ENCODE measurements at places on chromosomes 2 and 18. TPM values are rescaled to one million over a fixed set of nuclear protein-coding genes. Genes with fewer than 3 reads are reported as not detected.

DNA sequence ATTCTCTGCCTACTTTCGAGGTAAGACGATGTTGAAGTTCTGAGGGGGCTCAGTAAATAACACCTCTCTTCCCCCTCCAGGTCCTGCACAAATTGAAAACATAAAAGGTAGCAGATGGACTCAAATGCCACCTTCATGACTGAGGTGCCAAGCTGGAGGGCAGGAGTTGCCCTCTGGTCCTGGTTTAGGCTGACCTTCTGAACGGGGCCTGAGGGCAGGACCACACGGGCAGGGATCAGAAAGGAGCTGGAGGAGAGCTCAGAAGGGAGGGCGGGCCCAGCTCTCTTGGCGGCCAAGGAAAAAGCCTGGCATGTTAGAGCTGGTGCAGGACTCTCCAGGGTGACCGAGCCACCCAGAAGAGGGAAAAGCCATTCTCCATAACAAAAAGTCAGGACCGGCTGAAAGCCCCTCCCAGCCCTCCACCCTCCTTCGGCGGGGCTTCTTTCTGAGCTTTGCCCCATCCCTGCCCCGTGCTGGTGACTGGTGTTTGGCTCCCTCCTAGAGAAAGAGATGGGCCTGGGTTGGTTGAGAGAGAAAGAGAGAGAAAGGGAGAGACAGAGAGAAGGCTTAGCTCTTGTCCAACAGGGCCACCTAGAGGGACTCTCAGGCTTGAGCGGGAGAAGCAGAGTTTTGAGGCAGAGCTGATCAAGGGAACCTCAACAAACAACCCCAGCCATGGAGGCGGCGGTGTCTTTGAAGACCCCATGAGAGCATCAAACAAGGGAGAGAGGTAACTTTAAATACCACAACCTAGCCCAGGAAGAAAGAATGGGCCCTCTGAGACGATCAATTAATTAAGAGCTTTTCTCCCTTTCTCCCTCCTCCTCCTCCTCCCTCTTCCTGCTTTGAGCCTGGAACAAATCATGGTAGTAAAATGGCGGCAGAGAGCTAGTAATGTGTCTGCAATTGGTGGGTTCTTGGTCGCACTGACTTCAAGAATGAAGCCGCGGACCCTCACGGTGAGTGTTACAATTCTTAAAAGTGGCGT, 50.8 kb downstream of the WIPF1 start:
- no peak overlapping the region for H3K27ac ChIP-seq
- H3K36me3 ChIP-seq = no peaks in the 10 kb centered on the region
- H3K27me3 ChIP-seq = no peaks in the 10 kb centered on the region
- DNase-seq = no peak

- no peak overlapping the region for H3K27ac ChIP-seq
- DNase-seq = no peak
- no peak overlapping the region for H3K4me3 ChIP-seq
- H3K27me3 ChIP-seq = no peaks in the 10 kb centered on the region
Observed at GRCh38 chr2:43041661-43042360, 184.6 kb downstream of the ZFP36L2 start.

DNA sequence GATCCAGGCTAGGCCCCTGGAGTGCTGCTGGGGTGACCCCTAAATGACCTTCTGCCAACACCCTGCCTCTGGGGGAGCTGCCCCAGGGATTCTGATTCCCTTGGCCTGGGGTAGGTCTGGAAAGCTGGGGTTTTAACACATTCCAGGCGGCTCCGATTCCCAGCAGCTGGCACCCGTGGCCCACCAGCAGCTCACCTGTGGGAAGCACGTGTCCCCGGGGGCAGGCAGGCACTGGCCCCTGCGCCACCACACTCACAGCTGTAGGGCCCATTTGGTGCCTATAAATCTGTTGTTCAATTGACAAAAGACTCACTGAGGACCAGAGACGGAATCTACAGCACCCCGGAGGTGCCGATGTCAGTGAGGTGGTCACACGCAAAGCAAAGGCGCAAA, 4.1 kb upstream of the KLHL30 start:
- no peak for DNase-seq
- no peaks in the 10 kb centered on the region for H3K36me3 ChIP-seq
- H3K4me1 ChIP-seq = no peaks in the 10 kb centered on the region
- no peak overlapping the region for H3K27ac ChIP-seq
- no peaks in the 10 kb centered on the region for H3K27me3 ChIP-seq
- H3K4me3 ChIP-seq = no peak overlapping the region

DUSP2 gene
- 1.6 TPM for total RNA-seq

GRCh38 chr18:615092-615521, 18.3 kb downstream of the CLUL1 start:
- no peaks in the 10 kb centered on the region for H3K27me3 ChIP-seq
- no peak overlapping the region for H3K27ac ChIP-seq
- no peak overlapping the region for H3K4me3 ChIP-seq
- H3K4me1 ChIP-seq = no peaks in the 10 kb centered on the region
- no peak for DNase-seq

- no peaks in the 10 kb centered on the region for H3K36me3 ChIP-seq
- H3K27me3 ChIP-seq = no peaks in the 10 kb centered on the region
- DNase-seq = no peak
- H3K27ac ChIP-seq = no peak overlapping the region
- H3K4me3 ChIP-seq = no peak overlapping the region
Observed at GRCh38 chr2:110818767-110819481, 86.6 kb downstream of the ACOXL start.

DNA sequence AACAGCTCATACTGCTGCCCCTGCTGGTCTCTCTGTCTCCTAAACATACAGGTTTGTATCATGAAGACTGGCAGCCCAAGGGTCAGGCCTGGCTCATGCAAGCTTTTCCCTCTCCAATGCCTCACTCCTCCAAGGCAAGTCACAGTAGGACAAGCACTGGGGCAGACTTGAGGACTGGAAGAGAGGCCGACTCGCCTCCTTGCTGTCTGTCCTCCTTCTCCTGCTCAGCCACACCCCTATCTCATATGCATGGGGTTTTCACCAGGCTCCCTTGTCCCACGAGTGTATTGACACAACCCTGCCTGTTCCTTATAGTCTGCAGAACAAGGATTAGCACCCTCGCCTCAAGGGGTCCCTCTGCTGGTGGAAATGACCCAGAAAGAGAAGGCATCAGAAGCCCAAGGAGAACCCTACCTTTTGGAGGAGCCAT, 223.7 kb downstream of the SOX11 start:
- H3K4me3 ChIP-seq = no peak overlapping the region
- H3K4me1 ChIP-seq = no peaks in the 10 kb centered on the region
- H3K27me3 ChIP-seq = peaks cover 6% of the 10 kb centered on the region

EMILIN1 gene
- total RNA-seq = 24.8 TPM

GRCh38 chr2:127565261-127566138, 30.0 kb downstream of the MYO7B start:
- H3K27ac ChIP-seq = no peak overlapping the region
- DNase-seq = no peak
- H3K36me3 ChIP-seq = no peaks in the 10 kb centered on the region
- H3K27me3 ChIP-seq = no peaks in the 10 kb centered on the region

- no peaks in the 10 kb centered on the region for H3K4me1 ChIP-seq
- no peak for DNase-seq
- H3K27me3 ChIP-seq = no peaks in the 10 kb centered on the region
Observed at GRCh38 chr2:3059141-3059925, 318.3 kb downstream of the EIPR1 start.

DNA sequence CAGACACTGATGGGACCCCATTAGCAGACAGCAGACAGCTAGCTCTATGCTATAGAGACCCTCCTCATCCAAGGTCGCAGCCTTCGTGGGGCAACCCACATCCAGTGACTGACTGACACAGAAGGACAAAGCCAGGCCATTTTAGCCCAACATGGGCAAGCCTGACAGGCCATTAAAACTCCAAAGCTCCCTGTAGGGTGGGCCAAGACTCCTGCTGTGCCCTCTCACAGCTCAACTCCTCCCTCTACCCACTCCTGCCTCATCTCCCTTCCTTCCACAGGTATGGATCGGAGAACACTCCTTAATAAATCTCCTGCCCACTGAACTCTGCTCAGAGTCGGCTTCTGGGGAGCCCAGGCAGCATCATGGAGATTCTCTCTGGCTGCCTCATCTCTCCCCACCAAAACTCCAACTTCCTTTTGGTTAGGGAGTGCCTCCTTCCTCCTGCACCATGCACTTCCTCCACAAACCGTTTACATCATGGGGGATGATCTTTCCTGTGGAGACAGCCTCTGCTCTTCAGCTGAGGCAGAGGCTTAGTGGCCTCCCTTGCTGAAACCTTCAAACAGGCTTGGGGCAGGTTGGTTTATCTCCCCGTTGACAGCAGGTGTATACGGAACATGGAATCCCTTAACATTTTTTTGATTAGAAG, 86.5 kb downstream of the ACTR3 start:
- H3K27me3 ChIP-seq = no peaks in the 10 kb centered on the region
- no peak for DNase-seq
- H3K4me1 ChIP-seq = no peaks in the 10 kb centered on the region
- H3K36me3 ChIP-seq = no peaks in the 10 kb centered on the region
- no peak overlapping the region for H3K4me3 ChIP-seq

- H3K4me3 ChIP-seq = no peak overlapping the region
- no peak overlapping the region for H3K27ac ChIP-seq
- H3K4me1 ChIP-seq = peaks cover 15% of the 10 kb centered on the region
- DNase-seq = no peak
Observed at GRCh38 chr2:26174691-26175465, 2.0 kb downstream of the GAREM2 start.

DNA sequence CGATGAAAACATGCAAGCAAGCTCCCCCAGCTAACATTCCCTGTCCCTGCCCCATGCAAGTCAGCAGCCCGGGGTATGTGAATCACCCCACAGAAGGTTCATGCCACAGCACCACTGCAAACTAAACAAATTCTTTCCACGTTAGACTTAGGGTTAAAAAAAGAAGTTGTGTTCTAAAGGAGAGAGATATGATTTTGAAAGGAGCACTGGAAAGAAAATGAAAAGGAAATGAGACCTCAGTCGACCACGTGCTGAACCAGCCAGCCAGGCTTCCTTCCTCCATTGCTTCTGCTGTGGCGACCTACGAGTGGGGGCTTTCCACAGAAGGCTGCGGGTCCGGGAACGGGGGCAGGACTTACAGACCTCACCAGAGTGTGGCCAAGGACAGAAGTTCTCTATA, 52.0 kb downstream of the ARL4C start:
- DNase-seq = no peak
- H3K4me1 ChIP-seq = no peaks in the 10 kb centered on the region
- H3K4me3 ChIP-seq = no peak overlapping the region
- no peak overlapping the region for H3K27ac ChIP-seq

DNA sequence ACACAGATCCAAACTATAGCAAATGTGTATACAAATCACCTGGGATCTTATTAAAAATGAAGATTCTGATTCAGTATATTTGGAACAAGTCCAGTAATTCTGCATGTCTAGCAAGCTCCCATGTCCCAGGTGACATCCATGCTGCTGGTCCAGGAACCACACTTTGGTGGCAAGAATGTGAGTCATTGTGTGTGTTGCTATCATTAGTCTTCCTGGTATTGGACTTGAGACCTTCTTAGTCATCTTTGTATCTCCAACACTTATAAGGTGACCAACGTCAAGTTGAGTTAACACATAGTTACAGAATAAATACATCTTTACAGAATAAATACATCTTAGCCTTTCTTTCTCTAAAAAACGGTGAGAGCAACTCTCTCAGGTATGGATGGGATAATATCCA, 107.9 kb upstream of the NDUFV2 start:
- no peak for DNase-seq
- H3K4me3 ChIP-seq = no peak overlapping the region
- no peaks in the 10 kb centered on the region for H3K36me3 ChIP-seq
- no peaks in the 10 kb centered on the region for H3K27me3 ChIP-seq

DNA sequence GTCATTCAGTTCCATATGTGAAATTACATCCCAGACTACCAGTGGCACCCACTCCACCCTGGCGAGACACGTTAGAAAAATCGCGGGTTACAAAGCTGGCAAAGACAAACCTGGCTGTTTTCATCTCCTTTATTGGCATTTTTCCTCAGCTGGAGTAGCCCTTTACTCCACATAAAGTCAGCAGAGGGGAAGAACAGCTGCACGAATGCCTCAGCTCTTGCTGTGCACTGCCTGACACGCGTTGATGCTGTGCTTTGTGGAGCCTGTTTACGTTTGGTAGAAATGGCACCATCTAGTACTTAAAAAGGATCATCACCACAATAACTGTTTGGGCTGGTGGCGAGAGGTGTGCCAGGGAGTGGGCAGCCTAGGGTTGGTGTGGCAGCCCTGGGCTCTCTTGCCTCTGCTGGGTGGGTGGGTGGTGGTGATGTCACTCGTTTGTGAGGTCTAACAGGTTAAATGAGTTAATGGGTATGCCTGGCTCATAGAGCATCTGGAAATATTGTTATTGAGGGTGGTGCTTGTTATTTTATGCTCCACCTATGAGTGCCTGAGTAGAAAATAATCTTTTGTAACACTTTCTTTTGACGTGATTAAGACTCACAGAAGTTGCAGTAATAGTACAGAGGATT, 16.4 kb downstream of the FARP2 start:
- no peak overlapping the region for H3K4me3 ChIP-seq
- peaks cover 18% of the 10 kb centered on the region for H3K4me1 ChIP-seq
- DNase-seq = no peak
- no peaks in the 10 kb centered on the region for H3K27me3 ChIP-seq

DNAJC5G gene
- not detected for total RNA-seq

GRCh38 chr2:187774551-187775071, 220.4 kb upstream of the TFPI start:
- H3K36me3 ChIP-seq = no peaks in the 10 kb centered on the region
- H3K27me3 ChIP-seq = no peaks in the 10 kb centered on the region
- H3K4me1 ChIP-seq = no peaks in the 10 kb centered on the region
- no peak for DNase-seq
- H3K27ac ChIP-seq = no peak overlapping the region

EN1 gene
- total RNA-seq = not detected

C2orf81 gene
- 0.23 TPM for total RNA-seq

KHK gene
- 152 TPM for total RNA-seq

- no peaks in the 10 kb centered on the region for H3K27me3 ChIP-seq
- H3K4me1 ChIP-seq = no peaks in the 10 kb centered on the region
- H3K36me3 ChIP-seq = no peaks in the 10 kb centered on the region
- no peak overlapping the region for H3K4me3 ChIP-seq
- no peak overlapping the region for H3K27ac ChIP-seq
Observed at GRCh38 chr2:197866455-197866854, 62.1 kb downstream of the PLCL1 start.

GRCh38 chr18:13813271-13813849, 10.6 kb upstream of the MC5R start:
- peak; percentile 65 for DNase-seq
- H3K36me3 ChIP-seq = no peaks in the 10 kb centered on the region
- no peaks in the 10 kb centered on the region for H3K27me3 ChIP-seq
- H3K27ac ChIP-seq = no peak overlapping the region
- peaks cover 3% of the 10 kb centered on the region for H3K4me1 ChIP-seq
- no peak overlapping the region for H3K4me3 ChIP-seq

- H3K36me3 ChIP-seq = no peaks in the 10 kb centered on the region
- H3K4me1 ChIP-seq = peaks cover 22% of the 10 kb centered on the region
- H3K27me3 ChIP-seq = no peaks in the 10 kb centered on the region
- H3K27ac ChIP-seq = peak overlapping the region; percentile 64
Observed at GRCh38 chr2:134119117-134119712, 134.7 kb upstream of the MGAT5 start.

- H3K27ac ChIP-seq = no peak overlapping the region
- H3K27me3 ChIP-seq = no peaks in the 10 kb centered on the region
- no peaks in the 10 kb centered on the region for H3K36me3 ChIP-seq
Observed at GRCh38 chr2:183963609-183964008, 634.7 kb upstream of the ZNF804A start.

SIX3 gene
- not detected for total RNA-seq

Data from liver (tissue), 10 donors.